ENCODE measurements at places on chromosomes 5 and 9.
A peak's percentile ranks its signal among the peaks of the same experiment; 100 is the strongest.

- DNase-seq: peak; percentile 77
Measured at GRCh38 chr5:177456976-177457851, 10.6 kb downstream of the PRR7 start.

DNA sequence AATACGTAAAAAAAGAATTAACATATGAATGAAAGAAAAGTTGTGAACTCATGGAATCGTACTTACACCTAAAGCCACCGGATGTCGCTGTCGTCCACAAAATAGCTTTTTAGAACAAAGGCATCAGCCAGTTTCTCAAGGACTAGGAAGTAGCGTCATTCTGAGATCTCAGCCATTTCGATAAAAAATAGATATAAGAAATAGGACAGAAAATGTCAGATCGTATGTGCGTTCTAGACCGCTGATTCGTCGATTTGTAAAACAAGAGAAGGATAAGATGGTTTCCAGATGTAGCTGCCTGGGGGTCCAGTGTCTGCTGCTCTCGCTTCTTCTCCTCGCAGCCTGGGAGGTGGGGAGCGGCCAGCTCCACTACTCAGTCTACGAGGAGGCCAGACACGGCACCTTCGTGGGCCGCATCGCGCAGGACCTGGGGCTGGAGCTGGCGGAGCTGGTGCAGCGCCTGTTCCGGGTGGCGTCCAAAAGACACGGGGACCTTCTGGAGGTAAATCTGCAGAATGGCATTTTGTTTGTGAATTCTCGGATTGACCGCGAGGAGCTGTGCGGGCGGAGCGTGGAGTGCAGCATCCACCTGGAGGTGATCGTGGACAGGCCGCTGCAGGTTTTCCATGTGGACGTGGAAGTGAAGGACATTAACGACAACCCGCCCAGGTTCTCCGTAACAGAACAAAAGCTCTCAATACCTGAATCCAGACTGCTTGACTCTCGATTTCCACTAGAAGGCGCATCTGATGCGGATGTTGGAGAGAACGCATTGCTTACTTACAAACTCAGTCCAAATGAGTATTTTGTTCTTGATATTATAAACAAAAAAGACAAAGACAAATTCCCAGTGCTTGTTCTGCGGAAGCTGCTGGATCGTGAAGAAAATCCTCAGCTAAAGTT, at the start of gene PCDHA10:
Gene PCDHA10 (plus strand): TSS at position 126 of the 903 bp plus-strand sequence. CDS start 152 bp downstream, at position 278.
- no peak for DNase-seq

DNA sequence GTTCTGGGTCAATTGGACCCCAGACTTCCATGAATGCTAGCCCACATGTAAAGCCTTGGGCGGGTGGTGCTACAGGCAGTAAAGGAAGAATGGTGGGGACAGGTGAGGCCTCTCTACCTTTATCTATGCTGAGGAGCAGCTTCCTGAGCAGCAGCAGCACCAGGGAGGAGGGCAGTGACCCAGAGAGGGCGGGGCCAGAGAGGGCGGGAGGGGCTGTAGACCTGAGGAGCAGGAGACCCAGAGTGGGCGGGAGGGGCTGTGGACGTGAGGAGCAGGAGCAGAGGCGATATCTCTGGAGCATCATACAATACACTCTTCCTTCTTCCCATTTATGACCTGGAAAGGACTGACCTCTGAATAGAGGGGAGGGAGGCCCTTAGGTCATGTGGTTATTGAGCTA, 165.9 kb downstream of the MTRR start:
- DNase-seq: no peak

DNA sequence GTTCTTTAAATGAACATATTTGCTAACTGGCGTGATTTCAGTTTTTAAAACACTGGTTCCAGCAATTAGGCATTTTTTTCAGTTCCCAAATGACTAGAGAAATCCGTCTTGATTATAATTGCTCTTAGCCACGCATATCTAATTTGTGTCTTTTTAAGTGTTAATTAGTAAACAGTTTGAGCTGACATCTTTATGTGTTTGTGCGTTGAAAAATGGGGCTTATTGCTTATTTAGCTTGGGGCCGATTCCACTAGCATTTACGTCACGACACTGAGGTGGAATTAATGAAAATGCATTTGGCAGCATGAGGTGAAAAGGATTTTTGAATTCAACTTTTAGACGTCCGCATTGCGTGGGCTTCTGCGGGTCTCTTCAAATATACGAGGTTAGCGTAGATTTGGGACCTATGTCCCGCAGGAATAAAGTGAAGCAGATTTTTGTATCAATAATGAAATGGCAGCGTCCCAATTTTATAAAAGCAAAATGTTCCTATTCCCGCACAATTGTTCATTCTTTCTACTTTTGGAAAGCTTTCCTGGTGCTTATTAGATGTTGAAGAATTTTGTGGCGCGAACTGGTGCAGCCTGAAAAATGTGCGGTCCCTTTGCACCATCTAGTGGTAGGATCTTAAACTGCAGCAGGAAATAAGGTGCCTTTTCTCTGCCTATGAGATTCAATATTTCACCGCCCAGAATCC, 122.7 kb upstream of the LMX1B start:
- DNase-seq: no peak

- DNase-seq: no peak
Measured at GRCh38 chr5:138305797-138306196, 25.8 kb downstream of the CDC25C start.

DNA sequence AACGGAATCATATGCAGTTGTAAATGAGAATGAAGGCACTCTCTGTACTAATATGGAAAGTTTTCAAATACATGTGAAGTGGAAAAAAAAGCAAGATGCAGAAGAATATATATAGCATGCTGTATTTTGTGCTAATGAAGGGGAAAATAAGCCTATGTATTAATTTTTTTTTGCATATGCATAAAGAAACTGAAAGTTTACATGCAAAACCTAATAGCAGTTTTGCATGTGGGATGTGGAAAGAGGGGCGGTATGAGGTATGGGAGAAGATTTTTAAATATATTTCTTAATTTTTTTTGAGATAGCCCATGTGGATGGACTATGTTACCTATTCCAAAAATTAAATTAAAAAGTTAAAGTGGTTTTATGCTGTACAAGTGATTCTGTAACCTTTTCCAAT, 83.7 kb upstream of the IL12B start:
- DNase-seq: peak; percentile 44

DNA sequence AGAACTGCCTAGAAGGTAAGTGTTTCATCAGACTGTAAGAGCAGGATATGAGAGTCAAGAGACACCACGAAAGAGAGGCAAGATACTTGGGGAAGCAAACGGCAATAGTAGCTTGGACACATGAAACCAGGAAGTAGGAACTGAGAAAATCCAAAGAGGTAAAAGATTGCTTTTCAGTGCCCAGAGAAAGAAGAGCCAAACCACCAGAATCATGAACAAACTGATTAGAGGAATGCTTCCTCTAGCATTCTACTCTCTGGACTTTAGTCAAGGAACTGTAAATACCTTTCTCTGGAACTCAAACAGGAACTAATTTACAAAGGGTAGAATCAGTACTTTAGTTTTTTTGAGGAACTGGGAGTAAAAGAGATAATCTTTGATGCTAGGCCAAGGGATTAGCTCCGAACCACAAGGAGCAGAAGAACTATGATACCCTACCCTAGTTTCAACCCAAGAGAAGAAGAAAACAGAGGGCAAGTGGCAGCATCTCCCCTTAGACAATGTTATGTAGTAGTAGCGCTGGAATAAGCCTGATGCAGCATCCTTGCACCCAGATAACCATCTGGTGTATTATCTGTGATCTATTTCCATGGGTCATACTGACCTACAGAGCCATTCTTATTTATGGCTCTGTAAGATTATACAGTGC, 41.3 kb downstream of the EFCAB9 start:
- DNase-seq: peak; percentile 43

- no peak for DNase-seq
Measured at GRCh38 chr5:9615331-9615730, 14.8 kb downstream of the TAS2R1 start.

DNA sequence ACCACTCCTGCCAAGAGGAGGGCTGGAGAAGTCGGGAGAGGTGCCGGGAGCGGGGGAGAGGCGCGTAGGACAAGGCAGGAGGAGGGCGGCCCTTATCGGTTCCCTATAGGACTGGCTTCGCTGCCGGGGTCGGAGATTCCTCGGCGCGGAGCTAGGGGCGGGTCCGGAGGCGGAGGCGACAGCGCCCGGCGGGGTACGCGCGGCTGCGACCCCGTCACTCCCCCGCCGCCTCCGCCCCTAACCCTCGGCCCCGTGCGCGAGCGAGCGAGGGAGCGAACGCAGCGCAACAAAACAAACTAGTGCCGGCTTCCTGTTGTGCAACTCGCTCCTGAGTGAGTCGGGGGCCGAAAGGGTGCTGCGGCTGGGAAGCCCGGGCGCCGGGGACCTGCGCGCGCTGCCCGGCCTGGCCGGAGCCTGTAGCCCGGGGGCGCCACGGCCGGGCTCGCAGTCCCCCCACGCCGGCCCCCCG, 2.0 kb downstream of the GLIS3 start:
- peak; percentile 32 for DNase-seq

DNA sequence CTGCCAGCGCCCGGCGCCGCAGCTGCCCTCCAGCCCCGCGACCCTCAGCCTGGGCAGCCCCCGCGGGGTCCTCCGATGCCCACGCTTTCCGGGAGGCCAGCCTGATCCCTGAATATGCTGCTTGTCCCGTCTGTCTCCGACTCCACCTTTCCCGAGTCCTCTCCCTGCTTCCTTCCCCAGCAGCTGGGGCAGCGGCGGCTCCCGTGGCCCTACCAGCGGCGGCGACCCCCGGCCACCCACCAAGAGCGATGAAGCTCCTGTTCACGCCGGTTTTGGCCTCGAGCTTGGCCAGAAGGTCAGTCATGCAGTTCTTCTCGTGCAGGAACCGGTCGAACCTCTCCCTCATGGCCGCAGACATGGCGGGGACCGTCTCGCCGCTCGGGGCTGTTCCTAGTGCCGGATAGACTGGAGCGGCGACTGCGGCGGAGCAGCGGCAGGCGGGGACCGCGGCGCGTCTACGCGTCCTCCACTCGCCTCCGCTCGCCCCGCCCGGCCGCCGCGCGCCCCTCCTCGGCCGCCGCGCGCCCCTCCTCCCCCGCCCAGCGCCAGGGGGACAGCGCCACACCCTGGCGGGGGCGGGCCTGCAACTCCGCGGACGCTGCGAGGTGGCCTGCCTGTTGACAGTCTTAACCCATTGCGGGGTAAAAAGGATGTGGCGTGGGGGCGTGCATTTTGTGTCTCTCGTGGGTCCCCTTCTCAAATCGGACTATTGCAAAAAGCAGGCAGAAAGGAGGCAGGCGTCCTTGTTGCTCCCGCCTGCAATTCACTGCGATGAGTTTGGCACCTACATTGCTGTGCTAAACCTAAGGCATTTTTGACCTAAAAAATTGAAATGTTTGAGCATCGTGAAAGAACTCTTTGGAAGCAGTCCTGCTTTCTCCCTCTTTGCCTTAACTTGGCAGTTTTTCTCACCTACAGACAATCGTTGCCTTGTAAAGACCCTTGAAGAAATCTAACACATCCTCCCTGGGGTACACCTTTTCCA, at the start of gene REEP5:
Gene REEP5 (minus strand): TSS at position 395 of the 985 bp plus-strand sequence. CDS start 37 bp downstream, at position 358.
- peak; percentile 92 for DNase-seq

DNA sequence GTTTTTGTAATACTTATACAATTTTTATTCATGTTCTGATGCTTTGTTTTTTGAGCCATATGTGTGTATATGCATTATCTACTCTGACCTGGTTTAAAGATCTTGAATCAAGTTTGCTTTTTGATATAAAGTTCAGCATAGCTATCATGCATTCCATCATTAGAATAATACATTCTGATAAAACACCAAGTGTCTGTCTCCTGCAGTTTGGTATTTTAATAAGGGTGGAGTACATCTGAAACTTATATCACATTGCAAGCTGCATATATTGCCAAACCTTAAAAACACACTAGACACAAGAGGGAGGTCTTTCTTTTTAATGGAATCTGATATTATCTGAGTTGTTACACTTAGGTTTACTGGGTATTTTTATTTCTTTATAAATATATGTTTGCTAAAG, 102.8 kb upstream of the ADAMTSL1 start:
- no peak for DNase-seq

DNA sequence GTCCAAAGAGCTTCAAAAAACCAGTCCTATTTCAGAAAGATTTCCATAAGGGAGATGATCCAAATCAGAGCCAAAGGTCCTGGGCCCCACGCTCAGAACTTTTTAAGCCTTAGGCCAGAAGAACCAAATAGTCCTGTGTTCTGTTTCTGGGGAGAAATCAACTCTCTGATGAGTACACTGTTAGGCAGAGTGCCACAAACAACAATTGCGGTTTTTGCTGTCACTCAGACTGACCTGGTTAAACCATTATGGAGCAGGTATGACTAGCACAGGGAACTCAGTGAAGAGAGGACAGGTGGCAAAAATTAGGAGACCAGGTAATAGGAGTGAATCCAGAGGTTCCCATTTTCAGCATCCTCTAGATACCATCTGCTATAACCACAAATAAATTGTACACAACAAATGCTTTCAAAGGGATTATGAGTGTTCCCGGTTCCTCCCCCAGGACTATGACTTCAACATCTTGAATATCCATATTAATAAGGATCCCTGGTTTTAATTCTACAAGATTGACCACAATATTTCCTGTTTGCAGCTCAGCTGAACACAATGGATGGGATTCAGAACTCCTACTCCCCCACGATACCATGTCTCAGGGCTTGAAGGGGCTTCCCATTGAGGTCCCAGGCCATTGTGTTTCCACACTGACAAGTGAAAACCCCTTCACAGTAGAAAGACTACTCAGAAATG, 52.1 kb upstream of the FREM1 start:
- DNase-seq: no peak

DNA sequence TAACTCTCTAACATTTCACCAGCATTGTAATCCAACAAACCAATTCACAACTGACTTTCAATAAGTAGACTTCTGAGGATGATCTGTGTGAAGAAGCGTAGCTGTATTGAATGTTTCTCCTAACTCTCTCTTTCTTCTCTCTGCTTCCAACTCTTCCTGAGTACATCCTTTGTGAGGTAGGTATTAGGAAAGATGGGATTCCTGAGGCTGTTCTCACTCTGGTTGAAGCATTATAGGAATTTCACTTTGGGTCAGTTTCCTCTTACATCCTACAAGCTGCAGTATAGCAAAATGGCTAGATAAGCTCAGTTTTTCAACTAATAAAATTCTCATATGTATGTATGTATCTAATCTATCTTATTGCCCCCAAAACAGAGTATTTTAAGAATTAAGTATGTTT, 702.8 kb downstream of the CETN3 start:
- DNase-seq: no peak

DNA sequence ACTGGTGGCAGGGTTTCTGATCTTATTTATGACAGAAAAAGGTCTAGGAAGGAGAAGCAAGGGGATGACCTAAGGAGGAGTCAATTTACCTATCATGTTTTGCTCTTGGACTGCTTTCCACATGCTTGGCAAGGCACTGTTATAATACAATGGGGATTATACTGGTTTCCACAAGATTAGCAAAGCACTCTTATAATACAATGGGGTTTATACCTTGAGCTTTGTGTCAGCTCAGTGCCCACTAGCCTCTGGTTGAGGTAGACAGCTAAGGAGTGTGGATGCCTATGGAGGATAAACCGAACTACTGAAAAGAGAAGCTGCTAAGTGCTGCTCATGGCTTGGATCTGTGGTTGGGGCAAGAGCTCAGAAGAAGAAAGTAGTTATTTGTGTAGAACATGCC, 68.7 kb downstream of the MRPS27 start:
- no peak for DNase-seq

DNA sequence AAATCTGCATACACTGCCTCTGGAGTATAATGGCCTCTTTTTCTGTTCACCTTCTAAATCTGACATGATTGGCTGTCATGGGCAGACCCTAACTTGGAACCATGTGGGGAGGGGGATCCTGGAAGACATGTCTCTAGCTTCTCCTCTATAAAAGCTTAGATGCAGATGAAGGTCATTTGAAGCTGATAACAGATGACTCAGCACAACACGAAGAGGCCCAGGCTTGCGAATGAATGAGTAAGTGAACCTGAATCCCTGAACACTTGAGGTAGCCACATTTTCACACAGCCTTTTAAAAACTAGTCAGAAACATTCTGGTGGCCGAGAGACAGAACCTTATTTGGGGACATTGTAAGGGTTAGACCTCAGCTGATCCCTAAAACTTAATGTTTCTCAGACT, 282.6 kb downstream of the ELAVL2 start:
- DNase-seq: no peak

Data from GM06990 (cell line).